ENCODE measurements at places on chromosomes 7 and 10.

- DNase-seq = no peak
Measured at GRCh38 chr7:98058186-98058585, 48.5 kb upstream of the LMTK2 start.

GRCh38 chr10:124143721-124144120, 50.3 kb upstream of the CHST15 start:
- no peak for DNase-seq

DNA sequence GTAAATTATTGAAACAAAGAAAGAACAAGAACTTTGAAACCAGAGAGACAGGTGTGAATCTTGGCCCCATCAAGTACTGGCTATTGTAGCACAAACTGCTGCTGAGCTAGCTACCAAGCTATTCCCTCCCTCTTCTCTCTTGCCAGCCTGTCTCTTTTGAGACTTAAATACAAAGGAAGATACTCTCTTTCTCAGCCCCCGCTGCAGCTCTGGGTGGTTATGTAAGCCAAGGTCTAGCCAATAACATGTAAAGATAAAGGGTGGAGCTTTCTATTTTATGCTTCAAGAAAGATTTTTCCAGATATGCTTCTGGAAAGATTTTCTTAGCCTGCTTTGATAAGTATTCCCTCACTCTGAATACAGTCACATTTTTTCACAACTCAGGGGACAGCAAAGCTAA, 17.2 kb downstream of the BAZ1B start:
- DNase-seq = no peak

- DNase-seq = no peak
Measured at GRCh38 chr7:147400925-147401324, 1189.6 kb upstream of the C7orf33 start.

DNA sequence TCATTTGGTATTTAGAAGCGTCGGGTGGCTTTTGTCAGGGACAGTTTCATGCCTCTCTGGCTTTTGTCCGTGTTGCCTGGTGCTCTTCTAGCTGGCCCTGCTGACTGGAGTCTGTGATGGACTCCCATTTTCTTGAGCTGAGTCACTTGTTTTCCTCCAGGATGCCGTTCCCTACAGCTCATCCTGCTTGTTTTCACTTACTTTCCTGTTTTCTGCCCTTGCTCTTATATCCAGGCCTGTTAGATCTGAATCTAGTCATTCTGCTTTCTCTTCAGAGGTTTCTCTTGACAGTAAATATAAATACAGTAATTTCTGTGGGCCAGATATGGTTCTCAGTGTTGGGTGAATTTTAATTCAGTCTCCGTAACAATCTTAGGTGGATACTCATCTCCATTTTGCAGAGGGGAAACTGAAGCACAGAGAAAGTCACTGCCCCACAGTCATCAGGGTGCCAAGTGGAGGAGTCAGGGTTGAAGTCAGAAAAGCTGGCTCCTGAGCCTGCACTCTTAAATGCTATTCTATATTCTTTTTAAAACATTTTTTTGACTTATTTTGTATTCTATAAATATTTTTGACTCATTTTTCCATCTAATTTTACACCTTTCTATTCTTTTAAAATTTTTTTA, 85.4 kb downstream of the CCNY start:
- no peak for DNase-seq

Data from stimulated activated CD8-positive, alpha-beta memory T cell treated with anti-CD3 and anti-CD28 coated beads, Interleukin-4, amount 100 ng/mL, for 1 hour (primary cell).